ENCODE measurements at places on chromosomes 7 and 10. TPM values are rescaled to one million over a fixed set of nuclear protein-coding genes. Genes with fewer than 3 reads are reported as not detected.
A peak's percentile ranks its signal among the peaks of the same experiment; 100 is the strongest.

DNA sequence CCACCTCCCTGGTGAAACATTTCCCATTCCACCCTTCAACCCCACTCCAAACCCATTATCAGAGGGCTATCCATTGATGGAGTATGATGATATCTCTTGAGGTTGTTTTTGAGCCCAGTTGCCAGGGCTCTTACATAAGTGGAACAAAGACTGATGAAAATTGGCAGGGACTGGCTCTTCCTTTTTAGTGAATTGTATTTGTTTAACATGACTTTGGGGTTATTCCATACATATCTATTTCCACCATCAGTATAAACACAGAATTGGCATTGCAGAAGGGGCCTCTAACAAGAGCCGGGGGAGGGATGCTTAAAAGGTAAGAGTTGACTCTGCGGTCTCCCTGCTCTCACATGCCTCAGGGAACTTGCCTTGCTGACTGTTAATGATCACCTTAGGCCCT is 28.9 kb downstream of the FZD1 start:
- H3K4me1 ChIP-seq: no peaks in the 10 kb centered on the region
- no peak overlapping the region for H3K4me3 ChIP-seq
- no peaks in the 10 kb centered on the region for H3K27me3 ChIP-seq
- DNase-seq: no peak
- H3K27ac ChIP-seq: no peak overlapping the region

GRCh38 chr10:101319241-101319915 is 34.6 kb upstream of the BTRC start:
- no peak overlapping the region for H3K27ac ChIP-seq
- peaks cover 24% of the 10 kb centered on the region for H3K4me1 ChIP-seq
- H3K4me3 ChIP-seq: no peak overlapping the region
- H3K27me3 ChIP-seq: no peaks in the 10 kb centered on the region

- no peak overlapping the region for H3K27ac ChIP-seq
- DNase-seq: no peak
- no peaks in the 10 kb centered on the region for H3K27me3 ChIP-seq
- no peak overlapping the region for H3K4me3 ChIP-seq
- no peaks in the 10 kb centered on the region for H3K4me1 ChIP-seq
- peaks cover 62% of the 10 kb centered on the region for H3K36me3 ChIP-seq
These were observed 25.2 kb downstream of the SEC23IP start for GRCh38 chr10:119917777-119918176.

- no peak overlapping the region for H3K27ac ChIP-seq
- peaks cover 26% of the 10 kb centered on the region for H3K27me3 ChIP-seq
- no peak for DNase-seq
- H3K36me3 ChIP-seq: no peaks in the 10 kb centered on the region
These were observed 4.6 kb upstream of the SPOCK2 start for GRCh38 chr10:72092987-72093386.

GRCh38 chr7:14389181-14389591 is 399.7 kb upstream of the ETV1 start:
- no peaks in the 10 kb centered on the region for H3K36me3 ChIP-seq
- H3K4me1 ChIP-seq: peaks cover 31% of the 10 kb centered on the region
- no peaks in the 10 kb centered on the region for H3K27me3 ChIP-seq

- no peak overlapping the region for H3K27ac ChIP-seq
- H3K4me1 ChIP-seq: no peaks in the 10 kb centered on the region
- H3K27me3 ChIP-seq: no peaks in the 10 kb centered on the region
These were observed 47.7 kb upstream of the ZNF479 start for GRCh38 chr7:57179776-57180415.

DNA sequence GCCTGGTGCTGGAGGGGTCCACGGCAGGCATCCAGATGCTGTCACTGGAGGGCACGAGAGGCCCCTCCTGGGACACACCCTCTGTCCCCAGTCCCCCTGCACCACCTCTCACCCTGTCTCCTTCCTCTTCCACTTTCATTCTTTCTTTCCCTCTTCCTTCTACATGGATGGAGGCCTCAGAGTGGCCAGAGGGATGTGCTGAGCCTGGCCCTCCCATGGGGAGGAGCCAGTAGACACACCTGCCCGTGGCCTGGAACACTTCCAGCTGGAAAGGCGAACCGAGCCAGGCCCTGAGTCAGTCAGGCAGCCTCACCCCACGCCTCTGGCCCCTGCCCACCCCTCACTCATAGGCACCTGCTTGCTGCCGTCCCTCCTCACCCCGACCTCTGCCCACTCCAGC is 55.9 kb upstream of the MXI1 start:
- no peaks in the 10 kb centered on the region for H3K36me3 ChIP-seq
- H3K27me3 ChIP-seq: no peaks in the 10 kb centered on the region
- DNase-seq: no peak
- H3K4me1 ChIP-seq: peaks cover 5% of the 10 kb centered on the region
- H3K4me3 ChIP-seq: no peak overlapping the region

DNA sequence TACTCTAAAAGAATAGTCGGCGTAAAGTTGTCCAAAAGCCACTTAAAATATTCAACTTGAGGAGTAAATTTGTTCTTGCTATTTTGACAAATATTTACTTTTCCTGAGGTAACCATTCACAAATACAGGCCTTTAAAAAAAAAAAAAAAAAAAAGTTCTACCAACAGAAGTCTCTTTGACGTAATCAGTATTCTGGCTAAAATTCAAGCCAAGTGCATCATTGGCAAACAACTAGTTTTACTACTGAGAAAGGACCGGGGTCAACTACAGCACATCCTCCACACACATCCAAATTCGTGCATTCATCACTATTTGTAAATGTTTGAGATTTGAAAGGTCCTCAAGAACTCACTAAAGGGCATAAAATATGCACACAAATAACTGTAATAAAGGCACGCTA is 2.0 kb downstream of the OAT start:
- peaks cover 13% of the 10 kb centered on the region for H3K27me3 ChIP-seq
- DNase-seq: peak; percentile 59
- peaks cover 3% of the 10 kb centered on the region for H3K4me1 ChIP-seq
- H3K27ac ChIP-seq: no peak overlapping the region
- H3K36me3 ChIP-seq: no peaks in the 10 kb centered on the region

GRCh38 chr10:73959484-73960243 is 38.3 kb upstream of the VCL start:
- no peak overlapping the region for H3K4me3 ChIP-seq
- H3K27ac ChIP-seq: no peak overlapping the region
- H3K4me1 ChIP-seq: peaks cover 15% of the 10 kb centered on the region
- no peak for DNase-seq

GRCh38 chr10:132916421-132916841 is 25.9 kb downstream of the CFAP46 start:
- H3K4me3 ChIP-seq: no peak overlapping the region
- DNase-seq: no peak
- no peaks in the 10 kb centered on the region for H3K4me1 ChIP-seq
- no peaks in the 10 kb centered on the region for H3K27me3 ChIP-seq

- no peak for DNase-seq
- H3K27me3 ChIP-seq: peaks cover 3% of the 10 kb centered on the region
- H3K4me3 ChIP-seq: no peak overlapping the region
- no peaks in the 10 kb centered on the region for H3K36me3 ChIP-seq
These were observed 63.9 kb downstream of the IKZF1 start for GRCh38 chr7:50368366-50368765.

- no peaks in the 10 kb centered on the region for H3K36me3 ChIP-seq
- DNase-seq: no peak
- H3K4me3 ChIP-seq: no peak overlapping the region
- no peaks in the 10 kb centered on the region for H3K27me3 ChIP-seq
- peaks cover 4% of the 10 kb centered on the region for H3K4me1 ChIP-seq
These were observed 39.0 kb downstream of the MAD1L1 start for GRCh38 chr7:2193575-2194305.

GRCh38 chr10:119826771-119827170 is 45.9 kb downstream of the MCMBP start:
- H3K27ac ChIP-seq: peak overlapping the region; percentile 37
- H3K4me3 ChIP-seq: no peak overlapping the region
- H3K4me1 ChIP-seq: no peaks in the 10 kb centered on the region
- DNase-seq: no peak
- no peaks in the 10 kb centered on the region for H3K27me3 ChIP-seq

DNA sequence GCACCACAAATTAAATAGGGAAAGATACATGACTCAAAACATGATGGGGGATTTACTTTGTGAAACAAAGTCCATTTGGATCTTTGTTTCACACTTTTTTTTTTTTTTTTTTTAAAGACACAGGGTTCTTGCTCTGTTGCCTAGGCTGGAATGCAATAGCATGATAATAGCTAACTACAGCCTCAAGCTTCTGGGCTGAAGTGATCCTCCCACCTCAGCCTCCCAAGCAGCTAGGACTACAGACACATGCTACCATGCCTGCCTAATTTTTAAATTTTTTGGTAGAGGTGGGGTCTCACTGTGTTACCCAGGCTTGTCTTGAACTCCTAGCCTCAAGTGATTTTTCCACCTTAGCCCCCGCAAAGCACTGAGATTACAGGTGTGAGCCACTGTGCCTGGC is 172.6 kb upstream of the KLF14 start:
- no peaks in the 10 kb centered on the region for H3K27me3 ChIP-seq
- H3K27ac ChIP-seq: no peak overlapping the region
- H3K4me3 ChIP-seq: no peak overlapping the region
- DNase-seq: no peak
- H3K4me1 ChIP-seq: no peaks in the 10 kb centered on the region

DNA sequence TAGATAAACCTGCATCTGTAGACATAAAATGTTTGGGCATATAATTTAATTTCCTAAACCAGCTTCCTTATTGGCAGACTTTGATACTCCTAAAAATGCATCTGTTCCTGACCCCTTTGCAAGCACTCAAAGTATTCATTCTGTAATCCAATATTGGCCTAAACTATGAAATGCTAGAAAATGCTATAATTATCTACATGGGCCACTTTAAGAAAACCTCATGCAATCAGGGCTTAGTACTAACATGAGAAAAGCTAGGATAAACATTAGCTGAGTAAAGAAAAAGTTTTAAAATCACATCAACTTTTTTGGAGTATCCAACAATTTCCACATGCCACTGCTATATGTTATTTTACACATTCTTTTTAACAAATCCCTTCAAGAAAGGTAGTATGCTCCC is 57.2 kb downstream of the PARD3 start:
- no peak for DNase-seq
- no peaks in the 10 kb centered on the region for H3K36me3 ChIP-seq
- peaks cover 24% of the 10 kb centered on the region for H3K4me1 ChIP-seq
- H3K27me3 ChIP-seq: no peaks in the 10 kb centered on the region
- no peak overlapping the region for H3K4me3 ChIP-seq

- H3K27me3 ChIP-seq: no peaks in the 10 kb centered on the region
- peaks cover 8% of the 10 kb centered on the region for H3K4me1 ChIP-seq
- H3K4me3 ChIP-seq: no peak overlapping the region
- no peak for DNase-seq
These were observed 29.7 kb downstream of the PPIF start for GRCh38 chr10:79376751-79377556.

AOAH gene
- total RNA-seq: not detected

PTPRZ1 gene
- 0.33 TPM for total RNA-seq

ZP3 gene
- 0.32 TPM for total RNA-seq

PHKG1 gene
- 0.21 TPM for total RNA-seq

DDIT4 gene
- 213 TPM for total RNA-seq

All from cardiac muscle cell (in vitro differentiated cells and primary cell).